ENCODE measurements at places on chromosomes 12 and 14.

DNA sequence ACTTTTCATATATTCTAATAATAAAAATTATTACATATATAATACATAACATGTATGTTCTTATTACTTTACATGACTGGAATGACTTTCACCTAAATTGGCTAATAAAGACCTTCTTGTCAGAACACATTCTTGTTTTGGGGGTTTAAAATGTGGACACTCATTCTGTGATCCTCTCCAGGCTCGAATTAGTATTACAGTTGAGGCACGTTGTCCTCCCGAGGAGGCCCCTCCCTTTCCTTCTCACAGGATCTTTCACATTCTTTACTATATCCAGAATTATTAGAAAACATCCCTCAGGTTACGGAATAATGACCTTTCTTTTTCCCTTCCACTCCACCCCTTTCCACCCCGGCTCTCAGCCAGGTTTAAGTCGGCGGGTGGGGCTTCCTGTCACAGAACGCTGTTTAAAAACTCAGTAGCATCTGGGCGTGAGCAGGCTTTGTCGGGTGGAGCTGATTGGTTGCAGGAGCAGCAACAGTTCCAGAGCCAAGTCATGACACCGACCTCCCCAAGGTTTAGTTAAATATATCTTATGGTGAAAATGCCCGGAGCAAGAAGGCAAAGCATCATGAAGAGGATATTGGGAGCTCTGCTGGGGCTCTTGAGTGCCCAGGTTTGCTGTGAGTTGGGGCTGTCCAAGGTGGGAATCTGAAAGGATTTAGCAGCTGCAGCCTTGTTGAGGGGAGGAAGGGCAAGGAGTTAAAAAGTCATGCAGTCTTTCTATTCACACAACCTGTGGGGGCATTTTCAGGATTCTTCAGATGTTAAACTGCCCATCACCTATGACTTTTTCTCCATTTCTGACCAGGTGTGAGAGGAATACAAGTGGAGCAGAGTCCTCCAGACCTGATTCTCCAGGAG, 396.7 kb upstream of the OR4E1 start:
- no peak for DNase-seq

GRCh38 chr12:43571885-43572284, 19.9 kb upstream of the ADAMTS20 start:
- no peak for DNase-seq

DNA sequence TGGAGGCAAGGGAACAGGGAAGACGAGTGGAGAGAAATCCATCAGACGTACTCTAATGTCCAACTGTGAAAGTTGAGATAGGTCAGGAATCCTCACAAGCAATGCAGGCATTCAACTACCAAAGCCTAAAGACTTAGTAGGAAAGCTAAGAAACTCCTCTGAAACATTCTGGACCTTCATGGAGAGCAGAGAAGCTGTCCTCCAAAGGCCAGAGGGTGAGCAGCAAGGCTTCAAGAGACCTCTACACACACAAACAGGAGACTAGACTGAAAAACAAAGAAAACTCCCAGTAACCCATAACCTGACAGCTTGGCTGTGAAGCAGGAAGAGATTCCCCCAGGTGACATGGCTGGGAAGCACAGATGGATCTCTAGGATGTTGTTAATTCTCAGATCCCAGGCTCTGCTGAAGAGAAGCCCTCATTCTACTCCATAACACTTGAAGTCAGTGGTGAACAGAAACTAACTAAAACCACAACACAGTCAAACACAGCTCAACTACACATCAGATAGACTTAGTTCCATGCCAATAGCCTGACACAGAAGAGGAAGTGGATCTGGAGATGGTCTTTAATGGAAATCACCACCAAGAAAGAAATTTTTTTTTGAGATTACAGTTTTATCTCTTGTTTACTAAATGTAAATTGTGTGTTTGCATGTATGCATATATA, 23.2 kb upstream of the LYZ start:
- no peak for DNase-seq

DNA sequence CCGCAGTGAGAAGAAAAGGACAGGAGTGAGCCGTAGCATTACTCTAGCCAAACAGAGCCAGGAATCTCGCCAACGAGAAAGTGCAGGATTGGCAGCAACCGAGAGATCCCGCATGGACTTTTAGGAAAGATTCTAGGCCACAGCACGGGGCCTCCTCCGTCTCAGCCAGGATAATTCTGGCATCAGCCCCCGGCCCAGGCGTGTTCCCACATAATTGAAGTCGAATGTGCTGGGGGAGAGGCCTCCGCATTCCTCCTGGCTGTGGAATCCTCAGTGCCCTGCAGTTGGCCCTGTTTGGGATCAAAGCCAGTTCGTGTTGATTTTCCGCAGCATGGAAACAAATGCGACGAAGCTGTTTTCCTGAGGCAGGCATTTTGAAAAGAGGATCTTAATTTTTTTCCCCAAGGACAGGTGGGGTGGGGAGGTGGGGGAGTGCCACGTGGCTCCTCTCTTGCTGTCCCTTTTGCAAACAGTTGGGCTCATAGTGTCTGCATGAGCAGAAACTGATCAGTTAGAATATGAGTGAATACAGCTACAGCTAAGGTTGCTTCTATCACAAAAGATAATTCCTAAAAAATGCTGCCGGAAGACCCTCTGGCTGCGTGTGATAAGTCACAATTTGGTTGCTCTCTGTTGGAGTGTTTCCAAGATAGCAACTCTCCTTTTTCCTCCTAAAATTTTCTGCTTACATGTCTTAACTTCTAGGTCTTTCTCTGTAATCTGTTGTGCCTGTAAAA, 37.3 kb upstream of the ATXN2 start:
- no peak for DNase-seq

DNA sequence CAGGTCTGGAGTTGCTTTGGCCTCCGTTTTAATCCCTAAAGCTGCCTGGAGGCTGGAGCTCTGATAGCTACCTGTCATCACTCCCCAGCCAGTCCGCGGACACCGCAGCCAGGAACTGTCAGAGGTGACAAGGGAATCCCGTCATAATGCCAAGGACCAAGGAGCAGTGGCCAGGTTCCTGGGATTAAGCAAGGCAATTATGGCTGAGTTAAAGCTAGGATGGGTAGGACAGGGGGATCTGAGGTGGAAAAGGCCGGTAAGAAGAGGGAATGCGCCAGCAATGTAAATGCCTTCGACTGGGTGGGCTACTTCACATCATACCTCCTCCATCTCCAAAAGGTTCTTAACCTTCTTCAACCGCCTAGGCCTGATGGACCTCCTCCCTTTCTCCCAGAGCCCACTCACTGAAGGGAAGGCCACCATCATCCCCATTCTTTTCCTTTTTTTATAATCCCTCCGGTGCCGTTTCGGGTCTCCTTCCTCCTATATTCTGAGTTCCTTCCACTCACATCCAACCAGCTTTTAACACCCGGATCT, 1.9 kb downstream of the PPP1R3E start:
- no peak for DNase-seq

DNA sequence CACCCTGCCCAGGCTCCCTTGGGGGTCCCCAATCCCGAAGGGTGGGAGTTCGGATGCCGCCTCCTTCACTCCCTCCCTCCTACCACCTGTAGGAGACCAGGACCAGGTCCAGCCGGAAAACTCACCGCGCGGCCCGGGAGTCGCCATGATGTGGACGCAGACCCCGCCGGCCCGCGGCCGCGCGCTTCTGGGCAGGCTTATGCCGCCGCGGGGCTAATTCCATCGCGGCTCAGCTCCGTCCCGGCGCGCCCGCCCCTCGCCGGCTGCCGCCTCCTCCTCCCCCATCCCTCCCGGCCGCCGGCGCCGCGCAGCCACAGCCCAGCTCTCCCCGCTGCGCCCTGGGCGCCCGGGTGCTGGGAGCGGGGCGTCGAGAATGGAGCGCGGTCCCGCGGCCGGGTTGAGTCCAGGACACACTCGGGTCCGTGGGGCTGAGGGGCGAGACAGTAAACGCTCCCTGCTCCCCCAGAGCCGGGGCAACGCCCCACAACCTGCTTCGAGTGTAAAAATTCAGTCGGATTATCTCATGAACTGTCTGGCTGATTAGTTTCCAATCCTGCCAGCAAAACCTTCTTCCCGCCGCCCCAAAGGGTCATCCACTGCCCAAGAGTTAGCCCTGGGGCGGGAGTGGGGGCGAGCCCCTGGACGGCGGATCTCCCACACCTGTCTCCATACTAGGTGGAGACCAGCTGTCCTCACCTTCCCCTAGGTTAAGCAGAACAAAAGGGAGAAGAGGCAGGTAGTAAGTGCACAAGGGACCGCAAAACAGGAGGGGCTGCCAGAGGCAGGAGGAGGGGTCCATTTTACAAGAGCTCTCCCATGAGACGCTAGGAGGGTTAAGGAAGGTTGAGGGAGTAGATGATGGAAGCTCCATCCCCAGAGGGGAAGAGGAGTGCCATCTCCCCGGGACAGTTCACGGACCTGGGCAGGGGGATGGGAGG, at the start of gene ANO2:
ANO2 (minus strand) TSS at position 189 of the 938 bp plus-strand sequence; CDS start at position 147, 42 bp downstream.
- DNase-seq = no peak

- no peak for DNase-seq
Measured at GRCh38 chr14:53925201-53925766, 31.3 kb downstream of the BMP4 start.

- no peak for DNase-seq
Measured at GRCh38 chr14:99037777-99038430, 234.1 kb downstream of the BCL11B start.

DNA sequence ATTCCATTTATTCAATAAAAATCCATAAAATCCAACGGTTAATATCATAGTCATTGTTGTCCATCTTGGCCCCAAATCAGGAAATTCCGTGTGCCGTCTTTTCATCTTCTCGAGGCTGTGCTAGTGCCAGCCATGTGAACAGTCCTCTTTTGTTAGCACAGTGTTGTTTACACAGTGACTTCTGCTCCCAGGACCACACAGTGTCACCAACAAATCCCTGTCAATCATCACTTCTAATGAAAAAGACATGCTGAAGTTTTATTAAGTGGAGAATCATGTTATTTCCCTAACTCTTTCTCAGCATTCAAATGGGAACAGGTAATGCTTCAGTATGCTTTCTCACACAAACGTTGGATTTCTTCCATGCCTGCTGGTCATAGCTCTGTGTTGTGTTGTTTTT, 1.9 kb upstream of the SLCO1A2 start:
- no peak for DNase-seq

GRCh38 chr14:98932431-98933325, 339.3 kb downstream of the BCL11B start:
- no peak for DNase-seq

GRCh38 chr14:31430634-31431264, 10.4 kb upstream of the HEATR5A start:
- no peak for DNase-seq

DNA sequence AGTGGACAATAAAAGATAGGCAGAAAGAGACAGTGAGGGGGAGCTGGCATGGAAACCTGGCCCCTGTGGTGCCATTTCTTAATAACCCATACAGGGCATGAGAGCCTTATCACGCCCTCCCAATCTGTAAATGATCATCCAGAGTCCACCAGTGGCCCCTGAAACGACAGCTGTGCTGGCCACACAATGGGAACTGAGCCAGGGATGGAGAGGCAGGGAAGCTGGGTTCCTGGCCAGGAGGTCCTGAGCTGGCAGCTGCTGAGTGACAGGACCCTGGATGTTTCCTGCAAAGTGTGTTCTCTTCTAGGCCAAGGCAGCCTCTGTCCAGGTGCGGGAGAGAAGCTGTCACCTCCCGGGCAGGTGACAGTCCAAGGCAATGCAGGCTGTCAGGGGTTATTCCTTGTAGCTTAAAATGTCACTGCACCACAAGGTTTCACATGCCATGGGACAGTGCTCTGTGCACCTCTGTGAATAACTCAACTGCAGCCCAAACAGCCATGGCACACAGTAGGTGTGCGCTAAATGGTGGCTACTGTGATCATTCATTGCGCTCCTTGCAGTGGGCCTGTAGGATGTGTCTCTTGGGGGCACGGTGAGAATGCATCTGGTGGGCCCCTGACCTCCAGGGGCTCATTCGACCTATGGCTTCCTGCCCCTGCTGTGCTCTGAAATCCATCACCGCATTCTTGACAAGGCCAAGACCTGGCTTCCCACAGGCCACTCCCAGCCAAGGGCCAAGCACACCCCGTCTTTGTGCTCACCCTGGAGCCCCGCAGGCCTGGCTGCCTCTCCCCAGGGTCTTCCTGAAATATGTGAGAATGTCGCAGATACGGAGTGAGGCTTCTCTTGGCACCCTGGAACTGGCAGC, 46.3 kb upstream of the BCL11B start:
- DNase-seq = no peak

- no peak for DNase-seq
Measured at GRCh38 chr14:91154851-91155625, 41.2 kb downstream of the DGLUCY start.

- no peak for DNase-seq
Measured at GRCh38 chr12:79381248-79382208, 309.2 kb downstream of the PAWR start.

GRCh38 chr12:39988574-39988973, 117.3 kb downstream of the SLC2A13 start:
- DNase-seq = no peak

DNA sequence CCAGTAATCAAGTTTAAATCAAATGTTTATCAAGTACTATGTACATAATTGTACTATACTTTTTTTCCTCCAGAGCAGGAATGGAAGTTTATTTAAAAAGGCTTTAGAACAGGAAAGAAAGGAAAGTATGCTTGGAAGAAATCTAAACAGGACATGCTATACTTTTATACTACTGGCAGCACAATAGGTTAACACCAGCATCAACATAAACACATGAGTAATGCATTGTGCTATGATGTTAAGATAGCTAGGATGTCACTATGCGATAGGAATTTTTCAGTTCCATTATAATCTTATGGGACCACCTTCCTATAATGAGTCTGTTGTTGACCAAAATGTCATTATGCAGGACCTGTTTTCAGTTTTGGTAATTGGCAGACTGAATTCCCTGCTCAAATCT, 41.5 kb upstream of the ANKS1B start:
- DNase-seq = no peak

DNA sequence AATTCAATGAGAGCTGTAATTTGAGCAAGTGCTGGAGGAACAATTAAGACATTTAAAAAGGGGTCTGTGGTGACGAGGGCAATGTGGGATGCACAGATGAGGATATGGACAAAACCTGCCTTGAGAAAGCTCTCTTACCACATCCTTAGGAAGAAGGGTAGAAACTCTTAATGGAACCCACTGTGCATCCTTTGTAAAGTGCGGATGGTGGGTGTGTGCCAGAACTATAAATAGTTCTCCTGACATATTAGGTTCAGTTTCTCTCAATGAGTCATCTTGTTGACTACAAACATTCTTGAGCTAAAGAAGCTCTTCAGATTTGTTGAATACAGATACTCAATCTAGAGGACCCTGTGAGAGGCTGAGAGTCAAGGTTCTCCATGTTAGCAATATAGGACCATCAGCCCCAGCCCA, 106.1 kb upstream of the ANO4 start:
- DNase-seq = no peak

DNA sequence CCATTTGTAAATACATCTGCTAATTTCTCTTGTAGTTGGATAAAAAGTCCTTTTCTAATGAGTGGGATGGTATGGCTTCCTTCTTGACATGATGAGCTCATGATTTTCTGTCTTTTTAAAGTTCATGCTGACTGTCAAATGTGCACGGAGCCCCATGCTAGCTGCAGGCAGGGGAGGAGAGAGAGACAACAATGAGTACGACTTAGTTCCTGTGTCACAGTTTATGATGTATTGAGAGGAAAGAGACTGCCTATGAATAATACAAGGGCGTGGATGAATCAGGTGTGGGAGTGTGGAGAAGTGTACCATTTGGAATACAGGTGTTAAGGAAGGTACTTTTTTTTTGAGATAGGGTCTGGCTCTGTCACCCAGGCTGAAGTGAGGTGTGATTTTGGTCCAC, 10.7 kb upstream of the TBC1D30 start:
- no peak for DNase-seq

Data from stimulated activated CD4-positive, alpha-beta T cell treated with anti-CD3 and anti-CD28 coated beads, TNF-alpha, amount 100 ng/mL, for 48 hours (primary cell).